ENCODE measurements at places on chromosomes 3 and 15. TPM values are rescaled to one million over a fixed set of nuclear protein-coding genes. Genes with fewer than 3 reads are reported as not detected.

DNA sequence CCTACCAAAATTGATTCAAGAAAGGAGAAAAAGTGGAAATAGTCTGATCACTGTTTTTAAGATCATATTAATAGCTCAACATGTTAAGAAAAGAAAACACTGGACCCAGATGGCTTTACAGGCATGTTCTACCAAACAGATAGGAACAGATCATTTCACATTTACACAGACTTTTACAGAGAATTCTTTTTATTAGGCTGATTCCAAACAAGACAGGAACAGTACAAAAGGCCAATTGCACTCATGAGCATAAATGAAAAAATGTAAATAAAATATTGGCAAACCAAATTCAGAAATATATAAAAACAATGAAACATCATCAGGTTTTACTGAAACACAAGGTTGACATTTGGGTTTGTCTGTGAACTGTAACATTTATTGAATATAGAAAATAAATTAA lies 106.5 kb downstream of the WNT5A start:
- DNase-seq, result no peak
- no peaks in the 10 kb centered on the region for H3K36me3 ChIP-seq

GRCh38 chr15:84791763-84792162 lies 25.4 kb upstream of the ALPK3 start:
- H3K27me3 ChIP-seq, result no peaks in the 10 kb centered on the region
- no peaks in the 10 kb centered on the region for H3K4me1 ChIP-seq
- DNase-seq, result no peak
- H3K36me3 ChIP-seq, result peaks cover 2% of the 10 kb centered on the region

GRCh38 chr3:32457971-32458471 lies 44.6 kb downstream of the CMTM6 start:
- peaks cover 19% of the 10 kb centered on the region for H3K4me1 ChIP-seq
- peak; percentile 71 for DNase-seq
- peak overlapping the region; percentile 74 for H3K27ac ChIP-seq
- H3K4me3 ChIP-seq, result peak overlapping the region; percentile 29
- H3K27me3 ChIP-seq, result no peaks in the 10 kb centered on the region

DNA sequence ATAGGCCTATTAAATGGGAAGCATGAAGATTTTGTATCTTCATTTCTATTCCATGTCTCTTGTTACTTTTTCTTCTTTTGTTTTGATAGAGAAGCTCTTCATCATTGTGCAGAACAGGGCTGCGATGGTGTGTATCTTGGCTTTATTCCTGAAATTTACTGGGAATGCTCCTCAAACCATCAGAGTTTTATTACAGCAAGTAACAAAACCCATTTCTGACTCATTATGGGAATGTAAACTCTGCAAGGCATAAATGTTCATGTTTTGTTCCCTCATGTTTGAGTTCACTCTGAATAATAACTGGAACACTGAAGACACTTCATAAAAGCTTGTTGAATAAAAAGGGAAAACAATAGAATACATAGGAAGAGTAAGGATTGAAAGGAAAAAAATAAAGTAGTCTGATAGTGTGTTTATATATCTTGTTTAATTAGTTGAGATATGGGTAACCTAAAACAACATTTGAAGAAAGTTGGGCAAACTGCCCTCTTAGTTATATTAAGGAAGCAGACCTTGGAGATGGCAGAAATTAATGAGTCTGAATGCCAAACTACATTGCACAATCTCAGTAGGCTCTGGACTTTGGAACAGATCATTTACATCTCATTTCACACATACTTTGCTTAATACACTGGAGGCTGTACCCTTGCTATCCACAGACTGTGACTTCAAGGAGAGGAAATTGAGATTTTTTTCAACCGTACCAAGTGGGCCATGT lies 521.5 kb downstream of the GRM7 start:
- H3K4me1 ChIP-seq, result peaks cover 18% of the 10 kb centered on the region
- DNase-seq, result peak; percentile 98
- H3K27ac ChIP-seq, result peak overlapping the region; percentile 57

- peaks cover 8% of the 10 kb centered on the region for H3K4me1 ChIP-seq
- no peaks in the 10 kb centered on the region for H3K36me3 ChIP-seq
- no peaks in the 10 kb centered on the region for H3K27me3 ChIP-seq
- H3K4me3 ChIP-seq, result no peak overlapping the region
Measured at GRCh38 chr3:21435871-21436270, 315.1 kb downstream of the ZNF385D start.

GRCh38 chr3:50297896-50298725 lies 1.1 kb downstream of the HYAL3 start:
- H3K4me3 ChIP-seq, result peak overlapping the region; percentile 69
- H3K27ac ChIP-seq, result peak overlapping the region; percentile 70
- H3K4me1 ChIP-seq, result peaks cover 21% of the 10 kb centered on the region
- DNase-seq, result no peak
- no peaks in the 10 kb centered on the region for H3K27me3 ChIP-seq
- H3K36me3 ChIP-seq, result no peaks in the 10 kb centered on the region

- DNase-seq, result no peak
- no peak overlapping the region for H3K4me3 ChIP-seq
- H3K27me3 ChIP-seq, result no peaks in the 10 kb centered on the region
- H3K4me1 ChIP-seq, result peaks cover 9% of the 10 kb centered on the region
Measured at GRCh38 chr3:196624907-196625306, 14.6 kb upstream of the NRROS start.

- H3K4me3 ChIP-seq, result no peak overlapping the region
- peaks cover 12% of the 10 kb centered on the region for H3K4me1 ChIP-seq
- H3K27me3 ChIP-seq, result no peaks in the 10 kb centered on the region
- H3K27ac ChIP-seq, result no peak overlapping the region
- peaks cover 5% of the 10 kb centered on the region for H3K36me3 ChIP-seq
Measured at GRCh38 chr15:85133709-85134108, 152.1 kb downstream of the PDE8A start.

DNA sequence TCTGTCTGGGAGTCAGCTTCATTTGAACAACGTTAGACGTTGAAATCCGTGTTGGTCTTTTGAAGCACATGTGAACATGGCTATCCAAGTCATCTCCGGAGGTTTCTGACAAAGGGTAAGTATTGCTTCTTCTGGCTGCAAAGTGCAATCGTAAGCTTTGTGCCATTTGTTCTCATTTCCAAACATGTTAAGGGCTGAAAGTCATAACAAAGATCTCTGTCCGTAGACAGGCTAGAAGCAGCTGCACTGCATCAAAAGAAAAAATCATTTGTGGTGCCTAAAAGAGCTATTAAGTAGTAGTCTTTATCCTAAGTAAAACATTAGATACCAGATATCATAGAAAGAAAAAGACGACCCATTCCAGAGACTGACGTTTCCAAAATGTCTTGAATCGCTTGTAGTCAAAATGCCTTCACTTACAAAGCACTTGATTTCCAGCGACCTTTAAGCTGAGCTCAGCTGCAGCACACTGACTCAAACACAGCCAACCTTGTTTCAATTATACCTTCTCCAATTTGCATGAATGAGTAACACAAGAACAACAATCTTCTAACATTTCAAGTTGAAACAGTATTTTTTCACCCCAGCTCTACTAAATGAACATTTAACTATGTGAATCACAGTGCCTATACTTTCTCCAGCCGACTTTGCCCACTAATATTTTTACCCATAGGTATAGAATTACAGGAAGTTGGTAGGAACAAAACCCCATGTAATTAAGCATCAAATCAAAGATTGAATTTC lies 76.6 kb downstream of the NEDD4 start:
- H3K27ac ChIP-seq, result no peak overlapping the region
- DNase-seq, result no peak
- no peaks in the 10 kb centered on the region for H3K36me3 ChIP-seq
- H3K4me3 ChIP-seq, result no peak overlapping the region

DNA sequence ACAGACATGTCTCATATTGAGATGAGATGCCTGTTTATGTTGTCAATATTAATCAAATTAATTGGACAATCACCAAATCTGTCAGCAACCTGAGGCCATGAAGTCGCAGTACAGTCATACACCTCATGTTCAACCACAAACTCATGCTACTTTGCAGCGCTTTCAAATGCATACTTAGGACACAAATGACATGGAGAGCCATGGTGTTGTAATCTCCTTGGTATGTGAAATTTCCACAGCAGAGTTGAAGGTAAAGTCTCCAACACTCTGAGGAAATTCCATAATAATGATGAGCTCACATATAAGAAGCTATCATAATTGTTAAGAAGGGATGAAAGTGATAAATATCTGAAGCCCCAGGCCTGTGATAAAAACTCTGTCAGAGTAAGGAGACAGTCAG lies 873.9 kb downstream of the MCTP2 start:
- no peak overlapping the region for H3K4me3 ChIP-seq
- H3K36me3 ChIP-seq, result no peaks in the 10 kb centered on the region
- H3K27ac ChIP-seq, result no peak overlapping the region
- no peaks in the 10 kb centered on the region for H3K4me1 ChIP-seq
- no peaks in the 10 kb centered on the region for H3K27me3 ChIP-seq

DNA sequence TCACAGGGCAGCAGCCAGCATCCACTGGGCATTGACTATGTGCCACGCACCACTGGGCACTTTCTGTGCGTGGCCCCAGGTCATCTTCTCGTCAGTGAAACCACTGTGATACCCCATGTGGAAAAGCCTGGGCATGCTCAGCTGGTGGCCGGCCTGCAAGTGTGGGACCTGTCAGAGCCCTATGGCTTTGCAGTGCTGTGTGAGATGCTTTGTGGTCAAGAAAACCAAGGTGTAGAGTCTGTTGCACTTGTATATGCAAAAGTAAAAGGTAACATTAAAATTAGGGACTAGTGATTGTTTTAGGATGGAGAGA lies 69.5 kb downstream of the PGPEP1L start:
- no peak for DNase-seq
- no peaks in the 10 kb centered on the region for H3K27me3 ChIP-seq
- no peak overlapping the region for H3K27ac ChIP-seq
- H3K4me1 ChIP-seq, result no peaks in the 10 kb centered on the region
- peaks cover 2% of the 10 kb centered on the region for H3K36me3 ChIP-seq

- H3K27me3 ChIP-seq, result no peaks in the 10 kb centered on the region
- H3K36me3 ChIP-seq, result no peaks in the 10 kb centered on the region
- H3K27ac ChIP-seq, result no peak overlapping the region
- no peaks in the 10 kb centered on the region for H3K4me1 ChIP-seq
- no peak overlapping the region for H3K4me3 ChIP-seq
- no peak for DNase-seq
Measured at GRCh38 chr15:33460166-33460805, 149.5 kb downstream of the RYR3 start.

- DNase-seq, result no peak
- H3K27ac ChIP-seq, result no peak overlapping the region
Measured at GRCh38 chr3:20810555-20810954, 624.5 kb upstream of the SGO1 start.

DNA sequence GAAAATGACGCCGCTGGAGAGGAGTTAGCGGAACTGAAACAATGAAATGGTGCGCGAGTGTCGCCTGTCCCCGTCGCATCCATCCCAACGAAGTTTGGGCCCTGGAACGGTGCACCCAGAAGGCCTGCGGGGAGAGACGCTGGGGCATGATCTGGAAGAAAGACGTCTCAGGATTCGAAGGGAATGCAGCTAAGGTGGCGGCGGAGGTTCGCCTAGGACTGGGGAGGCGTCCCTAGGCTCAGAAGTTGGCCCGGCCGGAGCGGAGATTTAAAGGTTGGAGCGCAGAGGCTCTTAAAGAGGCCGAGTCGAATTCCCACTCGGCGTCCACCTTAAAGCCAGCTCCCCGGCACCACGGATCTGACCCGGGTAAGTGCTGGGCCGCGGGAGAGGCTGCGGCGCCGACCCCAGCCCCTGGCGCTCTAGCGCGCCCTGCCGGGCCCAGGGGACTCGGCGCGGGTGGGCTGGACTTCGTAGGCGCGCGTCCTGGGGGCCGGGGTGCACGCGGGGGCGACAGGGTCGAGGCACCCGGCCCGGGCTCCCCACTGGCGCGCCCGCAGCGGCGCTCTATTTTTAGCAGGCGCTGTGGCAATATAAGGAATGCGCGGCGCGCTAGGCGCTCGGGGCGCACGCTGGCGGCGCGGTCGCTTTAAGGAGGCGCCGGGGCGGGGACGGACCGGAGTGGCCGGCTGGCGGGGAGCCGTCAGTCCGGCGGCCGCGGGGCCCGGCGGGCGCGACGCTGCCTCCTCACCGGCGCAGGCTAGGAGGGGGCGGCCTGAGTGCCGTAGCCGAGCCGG lies at the start of gene MRAS:
Gene MRAS, plus strand, starts transcription at position 620 of the 794 bp plus-strand sequence. CDS start 24,305 bp downstream, outside the sequence.
- H3K4me3 ChIP-seq, result peak within 1 kb of the TSS; percentile 58
- no peaks in the 10 kb centered on the region for H3K36me3 ChIP-seq
- peaks cover 3% of the 10 kb centered on the region for H3K4me1 ChIP-seq
- DNase-seq, result peak; percentile 55
- no peaks in the 10 kb centered on the region for H3K27me3 ChIP-seq

DNA sequence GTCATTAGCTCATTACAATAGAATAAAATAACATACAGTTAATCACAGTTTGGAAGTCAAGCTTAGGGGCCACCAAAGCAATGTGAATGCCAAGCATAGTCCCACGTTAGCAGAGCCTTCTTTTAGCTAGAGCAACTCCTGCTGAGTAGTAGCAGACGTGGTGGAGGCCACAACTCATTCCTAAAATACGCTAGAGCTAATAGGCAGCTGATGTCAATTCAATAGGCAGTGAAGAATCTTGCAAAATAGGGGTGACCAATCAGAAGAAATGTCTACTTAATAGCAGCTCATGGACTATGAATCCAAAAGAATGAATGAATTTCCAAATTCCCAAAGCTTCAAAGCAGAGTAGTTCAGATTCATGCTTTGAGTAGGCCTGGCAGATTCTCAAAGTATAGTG lies 292.9 kb upstream of the RORA start:
- H3K36me3 ChIP-seq, result no peaks in the 10 kb centered on the region
- H3K27me3 ChIP-seq, result no peaks in the 10 kb centered on the region
- DNase-seq, result no peak
- H3K27ac ChIP-seq, result no peak overlapping the region

GRCh38 chr15:74809956-74810355 lies 2.7 kb upstream of the LMAN1L start:
- H3K27ac ChIP-seq, result no peak overlapping the region
- DNase-seq, result no peak
- no peaks in the 10 kb centered on the region for H3K27me3 ChIP-seq
- H3K4me3 ChIP-seq, result no peak overlapping the region

- no peak overlapping the region for H3K4me3 ChIP-seq
- H3K36me3 ChIP-seq, result no peaks in the 10 kb centered on the region
- no peak for DNase-seq
- no peak overlapping the region for H3K27ac ChIP-seq
- no peaks in the 10 kb centered on the region for H3K4me1 ChIP-seq
Measured at GRCh38 chr3:24069045-24069444, 124.0 kb downstream of the NR1D2 start.

DNA sequence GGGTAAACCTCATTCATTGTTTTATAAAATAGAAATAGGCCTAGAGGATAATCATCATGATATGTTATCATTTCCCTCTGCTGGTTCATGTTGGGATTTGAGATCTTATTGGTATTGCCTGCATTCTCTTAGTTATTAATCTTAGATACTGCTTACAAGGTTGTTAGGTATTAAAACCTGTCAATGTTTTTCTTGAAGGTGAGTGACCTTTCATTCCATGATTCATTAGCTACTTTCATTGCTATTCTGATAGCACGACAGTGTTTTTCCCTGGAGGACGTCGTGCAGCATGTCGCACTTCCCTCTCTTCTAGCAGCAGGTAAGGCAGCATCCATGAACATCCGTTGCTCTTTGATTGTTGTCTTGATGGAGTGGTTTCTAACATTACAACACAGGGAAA lies 17.1 kb downstream of the P2RY12 start:
- no peaks in the 10 kb centered on the region for H3K36me3 ChIP-seq
- H3K4me1 ChIP-seq, result no peaks in the 10 kb centered on the region
- H3K27me3 ChIP-seq, result no peaks in the 10 kb centered on the region
- H3K4me3 ChIP-seq, result no peak overlapping the region
- H3K27ac ChIP-seq, result no peak overlapping the region

Gene FGF12
- total RNA-seq, result 2.5 TPM

Gene CD86
- total RNA-seq, result not detected

Gene VEPH1
- total RNA-seq, result 136 TPM

Gene PRR23A
- not detected for total RNA-seq

Gene GRAMD2A
- 0.29 TPM for total RNA-seq

Gene TMEM41A
- total RNA-seq, result 16.8 TPM

Gene SCAANT1
- total RNA-seq, result not detected

Gene PAQR5
- 0.09 TPM for total RNA-seq

Gene PCBP4
- total RNA-seq, result 42.7 TPM

Gene IRAK2
- 11.1 TPM for total RNA-seq

Gene SLC12A1
- total RNA-seq, result not detected

Gene ZIC4
- total RNA-seq, result not detected

Gene CTXN2
- 0.14 TPM for total RNA-seq

Measured in endothelial cell of umbilical vein (primary cell).